ENCODE measurements at places on chromosomes 2 and 18.

- H3K36me3 ChIP-seq = no peaks in the 10 kb centered on the region
- no peak overlapping the region for H3K27ac ChIP-seq
- no peak overlapping the region for H3K4me3 ChIP-seq
- DNase-seq = no peak
Measured at GRCh38 chr2:179274749-179275148, 10.1 kb upstream of the SESTD1 start.

GRCh38 chr2:232085164-232085563 lies 123.7 kb downstream of the DIS3L2 start:
- no peaks in the 10 kb centered on the region for H3K27me3 ChIP-seq
- H3K4me1 ChIP-seq = peaks cover 5% of the 10 kb centered on the region
- H3K36me3 ChIP-seq = no peaks in the 10 kb centered on the region
- DNase-seq = no peak
- no peak overlapping the region for H3K27ac ChIP-seq

DNA sequence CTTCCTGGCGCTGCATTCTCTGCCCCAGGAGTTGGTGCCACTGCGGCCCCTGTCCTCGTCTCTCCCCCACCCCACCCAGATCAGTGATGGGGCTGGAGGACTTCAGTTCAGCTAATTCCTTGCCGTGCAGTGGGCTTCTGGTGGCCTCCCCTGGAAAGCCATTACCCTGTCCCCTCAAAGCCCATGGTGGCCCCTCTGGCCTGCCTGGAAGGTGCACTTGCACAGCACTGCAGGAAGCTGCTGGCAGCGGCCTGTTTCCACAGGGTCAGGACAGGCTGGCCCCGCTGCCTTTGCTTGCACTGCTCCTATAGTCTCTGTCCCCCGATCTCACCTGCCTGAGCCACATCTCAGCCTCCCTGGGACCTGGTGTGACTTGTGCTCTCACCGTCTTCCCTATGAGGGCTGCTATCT lies 105.1 kb downstream of the USP40 start:
- no peaks in the 10 kb centered on the region for H3K4me1 ChIP-seq
- DNase-seq = no peak
- no peak overlapping the region for H3K4me3 ChIP-seq

DNA sequence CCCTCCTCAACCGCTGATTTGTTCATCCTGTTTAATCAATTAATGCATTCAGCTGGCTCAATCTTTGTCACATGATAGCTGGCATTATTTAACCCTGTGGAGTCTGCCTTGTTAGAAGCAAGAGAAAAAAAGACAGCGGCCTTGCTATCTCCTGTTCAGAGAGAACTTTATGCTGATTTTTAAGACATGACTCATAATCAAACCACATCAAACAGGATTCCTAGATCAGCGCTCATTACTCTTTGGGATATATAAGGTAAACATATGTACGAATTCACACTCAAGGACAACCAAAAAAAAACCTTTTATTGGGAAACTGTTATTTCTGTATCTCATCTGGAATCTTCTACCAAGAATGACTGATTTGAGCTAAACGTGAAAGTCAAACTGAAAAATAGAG lies 195.1 kb downstream of the C1D start:
- H3K4me1 ChIP-seq = peaks cover 9% of the 10 kb centered on the region
- no peak overlapping the region for H3K27ac ChIP-seq
- H3K36me3 ChIP-seq = no peaks in the 10 kb centered on the region
- no peaks in the 10 kb centered on the region for H3K27me3 ChIP-seq

- DNase-seq = no peak
- no peak overlapping the region for H3K4me3 ChIP-seq
- no peaks in the 10 kb centered on the region for H3K27me3 ChIP-seq
- H3K27ac ChIP-seq = no peak overlapping the region
- H3K4me1 ChIP-seq = no peaks in the 10 kb centered on the region
Measured at GRCh38 chr2:226892729-226893128, 56.9 kb downstream of the RHBDD1 start.

GRCh38 chr2:236628981-236629605 lies 59.5 kb downstream of the ACKR3 start:
- no peaks in the 10 kb centered on the region for H3K36me3 ChIP-seq
- no peak for DNase-seq
- H3K4me3 ChIP-seq = no peak overlapping the region
- H3K27ac ChIP-seq = no peak overlapping the region

DNA sequence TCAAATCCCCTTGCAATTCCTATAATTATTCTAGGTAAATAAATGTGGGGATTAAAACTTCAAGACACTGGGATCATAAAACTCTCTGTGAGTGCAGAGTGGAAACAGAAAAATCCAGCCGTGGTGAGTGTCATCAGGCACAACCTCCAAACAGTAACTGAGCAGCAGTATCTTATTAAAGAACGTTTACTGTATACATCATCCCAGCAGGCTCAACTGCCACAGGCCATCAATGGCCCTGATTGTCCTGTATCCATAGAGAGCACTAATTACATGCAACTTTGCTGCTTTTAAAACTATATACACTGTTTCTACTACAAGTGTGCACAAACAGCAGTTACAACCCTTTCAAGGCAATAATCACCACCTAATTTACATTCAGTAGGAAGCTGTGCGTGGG lies 23.9 kb downstream of the GAREM1 start:
- no peak overlapping the region for H3K4me3 ChIP-seq
- no peak overlapping the region for H3K27ac ChIP-seq
- peaks cover 7% of the 10 kb centered on the region for H3K4me1 ChIP-seq
- no peaks in the 10 kb centered on the region for H3K36me3 ChIP-seq

- no peak overlapping the region for H3K27ac ChIP-seq
- peaks cover 12% of the 10 kb centered on the region for H3K4me1 ChIP-seq
- no peaks in the 10 kb centered on the region for H3K27me3 ChIP-seq
- no peaks in the 10 kb centered on the region for H3K36me3 ChIP-seq
- DNase-seq = peak; percentile 87
- H3K4me3 ChIP-seq = no peak overlapping the region
Measured at GRCh38 chr2:217510771-217511291, 492.0 kb downstream of the TNS1 start.

- peaks cover 41% of the 10 kb centered on the region for H3K4me1 ChIP-seq
- H3K36me3 ChIP-seq = no peaks in the 10 kb centered on the region
- H3K27me3 ChIP-seq = no peaks in the 10 kb centered on the region
Measured at GRCh38 chr2:60213865-60214625, 339.4 kb downstream of the BCL11A start.

GRCh38 chr2:172096626-172097547 lies 5.8 kb downstream of the DLX2 start:
- DNase-seq = peak; percentile 61
- H3K36me3 ChIP-seq = no peaks in the 10 kb centered on the region
- peaks cover 100% of the 10 kb centered on the region for H3K27me3 ChIP-seq
- H3K27ac ChIP-seq = no peak overlapping the region
- H3K4me3 ChIP-seq = peak overlapping the region; percentile 44
- H3K4me1 ChIP-seq = peaks cover 54% of the 10 kb centered on the region

DNA sequence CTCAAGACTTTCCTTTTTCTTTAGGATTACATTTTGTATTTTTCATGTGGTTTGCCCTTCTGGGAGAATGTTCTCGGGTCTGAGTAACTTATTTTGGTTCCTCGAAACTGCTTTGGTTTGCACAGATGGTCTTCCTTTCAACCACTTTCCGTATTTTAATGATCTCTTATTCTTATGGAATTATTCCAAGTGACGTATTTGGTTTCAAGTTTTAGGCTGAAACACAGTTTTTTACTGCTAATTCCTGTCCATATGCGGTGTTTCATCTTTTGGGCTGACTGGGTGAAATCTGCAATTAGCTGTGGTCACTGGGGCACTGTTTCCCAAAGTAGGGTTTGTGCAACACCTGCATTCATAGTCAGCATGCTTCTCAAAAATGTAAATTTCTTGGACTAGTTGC lies 122.7 kb downstream of the CAPN13 start:
- H3K27ac ChIP-seq = no peak overlapping the region
- peaks cover 4% of the 10 kb centered on the region for H3K4me1 ChIP-seq
- no peaks in the 10 kb centered on the region for H3K36me3 ChIP-seq
- H3K27me3 ChIP-seq = no peaks in the 10 kb centered on the region
- DNase-seq = no peak
- no peak overlapping the region for H3K4me3 ChIP-seq

GRCh38 chr2:70922235-70923234 lies 13.2 kb upstream of the ATP6V1B1 start:
- peaks cover 10% of the 10 kb centered on the region for H3K4me1 ChIP-seq
- H3K4me3 ChIP-seq = no peak overlapping the region

- H3K4me1 ChIP-seq = no peaks in the 10 kb centered on the region
- DNase-seq = no peak
- H3K36me3 ChIP-seq = no peaks in the 10 kb centered on the region
- no peak overlapping the region for H3K27ac ChIP-seq
- H3K27me3 ChIP-seq = no peaks in the 10 kb centered on the region
- H3K4me3 ChIP-seq = no peak overlapping the region
Measured at GRCh38 chr2:45029215-45029614, 20.0 kb upstream of the SIX2 start.

GRCh38 chr18:9961041-9961440 lies 47.2 kb downstream of the VAPA start:
- DNase-seq = no peak
- no peak overlapping the region for H3K4me3 ChIP-seq
